Esophagus muscularis mucosa (tissue), 4 donors: ENCODE measurements at places on chromosomes 1 and 21. TPM values are rescaled to one million over a fixed set of nuclear protein-coding genes. Genes with fewer than 3 reads are reported as not detected.

DNA sequence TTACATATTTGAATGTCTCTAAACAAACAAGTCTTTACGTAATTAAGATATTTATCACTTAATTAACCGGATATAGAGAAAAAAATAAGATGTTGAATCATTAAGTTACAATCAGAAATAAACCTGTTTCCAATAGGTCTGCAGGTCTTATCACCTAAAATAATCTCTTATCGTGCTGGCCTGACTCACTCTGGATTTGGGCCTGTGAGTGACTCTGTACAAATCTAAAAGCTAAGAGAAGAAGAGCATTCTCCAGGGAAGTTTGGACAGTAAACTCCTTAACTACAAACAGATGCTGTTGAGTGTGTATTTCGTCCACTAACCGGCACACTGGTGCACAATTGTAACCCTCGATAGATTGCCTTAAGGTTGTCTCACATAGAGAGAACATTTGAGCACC, 25.3 kb downstream of the CEP104 start:
- H3K4me1 ChIP-seq: no peaks in the 10 kb centered on the region
- H3K36me3 ChIP-seq: peaks cover 96% of the 10 kb centered on the region
- H3K4me3 ChIP-seq: no peak overlapping the region
- no peak overlapping the region for H3K27ac ChIP-seq
- no peak for DNase-seq

DNA sequence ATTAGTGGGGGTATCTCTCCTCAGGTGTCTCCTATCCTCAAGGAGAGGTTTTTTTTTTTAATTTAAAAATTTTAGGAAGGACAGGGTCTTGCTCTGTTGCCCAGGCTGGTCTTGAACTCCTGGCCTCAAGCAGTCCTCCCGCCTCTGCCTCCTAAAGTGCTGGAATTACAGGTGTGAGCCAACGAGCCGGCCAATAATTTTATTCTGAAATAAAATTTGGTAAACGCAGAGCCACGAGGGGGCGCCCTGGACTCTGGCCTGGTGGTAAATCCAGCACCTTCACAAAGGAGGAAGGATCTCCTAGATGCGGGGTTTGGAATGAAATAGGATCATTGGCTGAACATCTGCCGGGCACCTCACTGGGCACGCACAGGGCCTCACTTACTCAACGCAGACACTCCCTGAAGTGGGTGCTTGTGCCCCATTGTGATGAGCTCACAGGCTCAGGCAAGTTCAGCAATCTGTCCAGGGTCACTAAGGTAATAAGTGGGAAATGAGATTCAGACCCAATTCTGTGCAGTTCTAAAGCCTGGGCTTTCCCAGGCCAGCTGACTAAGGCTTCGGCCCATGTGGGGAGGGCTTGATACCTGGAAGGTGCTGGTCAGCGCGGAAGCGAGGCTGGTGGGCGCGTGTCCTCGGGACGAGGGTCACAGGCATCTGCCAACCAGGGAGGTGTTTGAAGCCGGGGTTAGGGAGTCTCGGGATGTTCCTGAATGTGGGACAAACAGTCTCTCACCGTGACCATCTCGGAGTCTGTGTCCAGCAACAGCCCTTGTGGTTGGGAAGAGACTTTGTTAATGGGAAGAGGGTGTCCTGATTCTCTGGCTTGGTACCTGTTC, 32.7 kb upstream of the ETV3 start:
- no peaks in the 10 kb centered on the region for H3K27me3 ChIP-seq
- no peaks in the 10 kb centered on the region for H3K36me3 ChIP-seq
- H3K4me1 ChIP-seq: no peaks in the 10 kb centered on the region
- H3K4me3 ChIP-seq: no peak overlapping the region

DNA sequence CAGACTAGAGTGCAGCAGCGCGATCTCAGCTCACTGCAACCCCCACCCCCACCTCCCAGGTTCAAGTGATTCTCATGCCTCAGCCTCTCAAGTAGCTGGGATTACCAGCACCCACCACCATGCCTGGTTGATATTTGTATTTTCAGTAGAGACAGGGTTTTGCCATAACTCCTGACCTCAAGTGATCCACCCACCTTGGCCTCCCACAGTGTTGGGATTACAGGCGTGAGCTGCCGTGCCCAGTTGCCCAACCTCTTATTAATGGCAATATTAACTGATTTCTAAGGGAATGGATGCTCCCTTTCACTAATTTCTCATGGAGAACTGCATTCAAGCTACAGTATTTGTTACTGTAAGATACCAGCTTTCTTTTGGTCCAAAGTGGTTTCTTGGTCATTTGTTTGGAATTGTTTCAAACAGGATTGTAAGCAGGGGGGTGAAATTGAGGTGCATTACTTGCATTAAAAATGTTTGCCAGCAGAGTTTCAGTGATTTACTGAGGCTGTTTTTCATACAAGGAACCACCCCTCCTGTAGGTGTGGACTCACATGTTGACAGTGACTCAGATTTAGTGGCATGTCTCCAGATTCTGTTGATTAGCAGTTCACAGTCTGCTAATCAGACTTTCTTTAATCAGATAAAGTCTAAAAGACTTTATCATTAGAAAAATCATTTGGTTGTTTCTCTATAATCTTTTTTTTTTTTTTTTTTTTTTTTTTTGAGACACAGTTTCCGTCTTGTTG, 3.9 kb upstream of the TGFBR3 start:
- H3K27me3 ChIP-seq: no peaks in the 10 kb centered on the region
- H3K36me3 ChIP-seq: no peaks in the 10 kb centered on the region
- no peak for DNase-seq

- no peaks in the 10 kb centered on the region for H3K36me3 ChIP-seq
- no peak for DNase-seq
- peaks cover 67% of the 10 kb centered on the region for H3K4me1 ChIP-seq
- H3K4me3 ChIP-seq: peak overlapping the region; percentile 72
- peak overlapping the region; percentile 81 for H3K27ac ChIP-seq
Measured at GRCh38 chr1:167631936-167632614, 2.0 kb downstream of the RCSD1 start.

DNA sequence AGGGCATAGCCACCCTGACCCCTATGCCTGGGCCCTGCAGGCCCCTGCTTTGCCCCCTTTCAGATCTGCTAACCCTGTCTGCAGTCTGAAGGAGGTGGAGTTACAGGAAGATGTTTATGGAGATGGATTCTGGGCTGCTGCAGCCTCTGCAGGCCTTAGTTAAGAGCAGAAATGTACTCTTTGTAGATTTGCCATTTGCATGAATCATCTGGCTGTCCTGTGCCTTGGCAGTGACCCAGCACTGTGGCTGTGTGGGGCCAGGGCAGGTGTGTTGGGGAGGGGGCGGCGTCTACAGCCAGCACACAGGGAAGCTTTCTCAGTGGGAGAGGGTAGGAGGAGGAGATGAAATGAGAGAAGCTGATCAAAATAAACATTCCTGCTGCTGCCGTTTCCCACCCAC, 867.3 kb downstream of the PLA2G4A start:
- H3K36me3 ChIP-seq: no peaks in the 10 kb centered on the region
- no peak for DNase-seq
- no peak overlapping the region for H3K27ac ChIP-seq
- no peaks in the 10 kb centered on the region for H3K27me3 ChIP-seq
- H3K4me1 ChIP-seq: no peaks in the 10 kb centered on the region

Gene CLIC6
- 1.9 TPM for total RNA-seq

GRCh38 chr1:44049839-44050238, 18.6 kb upstream of the SLC6A9 start:
- DNase-seq: no peak
- no peak overlapping the region for H3K4me3 ChIP-seq
- no peaks in the 10 kb centered on the region for H3K36me3 ChIP-seq
- H3K27ac ChIP-seq: peak overlapping the region; percentile 60
- H3K27me3 ChIP-seq: no peaks in the 10 kb centered on the region

DNA sequence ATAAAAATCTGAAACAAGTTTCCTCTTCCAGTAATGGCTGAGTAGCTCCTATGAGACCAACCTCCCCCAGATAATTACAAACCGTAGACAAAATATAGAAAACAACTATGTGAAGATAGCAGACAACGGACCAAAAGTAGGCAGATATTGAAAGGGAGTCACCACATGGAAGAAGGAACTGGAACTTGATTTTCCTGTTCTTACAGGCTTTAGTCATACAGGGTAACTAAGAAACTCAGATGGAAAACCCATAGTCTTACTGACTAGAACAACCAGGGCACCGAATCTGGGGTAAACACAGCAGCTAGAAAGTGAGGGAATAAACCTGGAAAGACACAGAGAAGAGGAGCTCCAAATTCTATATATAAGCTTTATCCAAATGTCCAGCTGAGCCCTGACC, 26.0 kb downstream of the LMX1A start:
- peaks cover 13% of the 10 kb centered on the region for H3K27me3 ChIP-seq
- no peaks in the 10 kb centered on the region for H3K4me1 ChIP-seq
- no peak for DNase-seq
- H3K27ac ChIP-seq: no peak overlapping the region

GRCh38 chr1:212293579-212293978, 8.4 kb downstream of the PPP2R5A start:
- H3K27me3 ChIP-seq: no peaks in the 10 kb centered on the region
- no peaks in the 10 kb centered on the region for H3K36me3 ChIP-seq
- no peak overlapping the region for H3K27ac ChIP-seq
- H3K4me3 ChIP-seq: no peak overlapping the region
- H3K4me1 ChIP-seq: peaks cover 69% of the 10 kb centered on the region

Gene S100A7A
- total RNA-seq: not detected
